ENCODE measurements at places on chromosomes 13 and 19.

GRCh38 chr13:40996426-40997092 lies 22.6 kb downstream of the ELF1 start:
- no peak for DNase-seq

GRCh38 chr19:33394723-33395560 lies 21.4 kb downstream of the CEBPG start:
- no peak for DNase-seq

GRCh38 chr19:4172861-4173473 lies 9.4 kb downstream of the SIRT6 start:
- no peak for DNase-seq

DNA sequence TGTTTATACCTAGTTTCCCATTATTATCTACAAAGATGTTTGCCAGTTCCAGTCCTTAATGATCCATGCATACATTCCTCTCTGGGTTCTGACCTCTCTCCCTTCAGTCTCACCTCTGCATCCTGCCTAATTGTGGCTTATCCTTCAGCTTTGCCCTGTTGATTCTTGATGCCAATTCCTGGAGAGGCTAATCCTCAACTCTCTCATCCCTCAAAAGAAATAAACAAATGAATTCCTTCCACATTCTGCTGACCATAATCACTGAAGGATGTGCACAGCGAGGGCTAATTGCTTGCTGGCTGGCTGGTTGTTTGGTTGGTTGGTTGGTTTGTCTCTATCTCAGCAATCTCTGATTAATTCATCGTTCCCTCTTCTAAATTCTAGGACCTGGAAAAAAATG lies 113.8 kb downstream of the IRS2 start:
- no peak for DNase-seq

DNA sequence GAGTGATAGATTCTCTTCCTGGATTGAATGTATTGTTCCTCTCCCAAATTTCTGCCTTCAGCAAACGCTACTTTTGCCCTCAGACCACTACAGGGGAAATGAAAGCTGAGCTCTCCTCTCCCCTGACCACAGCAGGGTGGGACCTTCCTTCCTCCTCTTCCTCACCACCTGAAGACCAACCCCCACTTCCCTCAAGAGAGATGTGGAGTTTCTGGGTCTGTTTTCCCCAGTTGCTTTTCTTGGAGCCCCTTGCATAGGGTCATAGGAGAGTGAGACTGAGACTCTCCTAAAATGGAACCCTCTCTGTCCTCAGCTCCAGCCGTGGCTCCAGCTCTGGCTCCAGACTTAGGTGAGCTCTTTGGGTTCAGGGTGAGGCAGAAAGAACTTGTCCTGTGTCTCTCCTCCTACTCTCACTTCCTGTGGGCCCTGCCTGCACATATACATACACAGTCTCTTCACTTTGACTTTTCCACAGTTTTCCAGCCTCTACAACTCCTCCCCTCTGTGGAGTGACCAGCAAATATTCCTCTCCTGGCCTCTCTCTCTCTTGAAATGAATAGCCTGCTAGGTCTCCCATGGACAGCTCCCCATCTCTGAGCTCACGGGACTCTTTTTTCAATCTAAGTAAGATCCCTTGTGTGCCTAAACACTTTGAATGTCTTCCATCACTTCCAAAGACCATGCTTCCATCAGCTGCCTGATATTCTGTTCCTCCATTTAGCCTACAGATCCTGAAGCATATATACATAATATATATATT lies 19.2 kb upstream of the ZNF175 start:
- DNase-seq: no peak

DNA sequence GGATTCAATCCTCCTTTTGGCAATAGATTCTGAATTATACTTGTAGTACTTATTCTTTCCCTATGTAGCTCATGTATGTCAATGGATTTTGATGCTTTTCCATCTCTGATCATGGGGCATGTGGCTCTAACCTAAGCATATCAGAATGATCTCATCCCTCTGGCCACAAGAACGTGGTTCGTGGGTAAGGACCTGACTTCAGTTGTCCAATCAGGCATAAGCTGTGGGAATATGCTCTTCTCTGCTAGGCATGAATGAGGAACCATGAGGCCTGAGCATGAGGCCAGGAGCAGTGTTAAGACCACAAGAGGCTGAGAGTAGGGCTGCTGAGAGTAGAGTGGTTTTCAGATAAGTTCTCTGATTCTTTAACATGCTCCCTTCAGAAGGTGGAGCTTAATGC lies 292.4 kb upstream of the TSHZ3 start:
- no peak for DNase-seq

GRCh38 chr19:35000647-35001501 lies 751 bp downstream of the GRAMD1A start:
- DNase-seq: peak; percentile 34

DNA sequence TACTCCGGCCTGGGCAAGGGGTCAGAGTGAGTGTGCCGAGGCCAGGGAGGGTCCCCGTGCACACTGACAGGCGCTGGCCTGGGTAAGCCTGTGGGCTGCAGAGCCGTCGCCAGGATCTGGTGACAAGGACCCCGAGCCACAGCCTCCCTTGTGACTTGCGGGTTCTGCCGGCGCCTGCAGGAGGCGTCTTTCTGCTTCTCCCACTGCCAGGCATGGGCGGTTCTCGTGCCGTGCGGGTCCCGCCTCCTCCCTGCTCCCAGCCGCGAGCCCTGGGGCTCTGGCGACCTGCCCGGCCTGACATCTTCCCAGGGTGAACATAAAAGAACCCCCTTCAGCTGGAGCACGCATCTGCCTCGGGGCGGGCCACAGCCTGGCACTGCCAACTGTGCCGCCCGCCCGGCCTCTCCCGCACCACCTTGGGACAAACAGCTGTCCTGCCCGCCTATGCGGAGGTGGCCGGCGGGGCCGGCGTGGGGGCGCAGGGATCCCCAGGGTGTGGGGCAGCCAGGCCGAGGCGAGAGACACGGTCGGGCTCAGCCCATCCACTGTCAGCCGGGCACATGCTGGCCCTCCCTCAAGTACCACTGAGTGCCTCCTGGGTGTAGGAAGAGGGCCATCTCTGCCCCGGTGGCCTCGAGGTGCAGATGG lies 1.5 kb upstream of the HCN2 start:
- DNase-seq: peak; percentile 96

GRCh38 chr19:31423896-31424295 lies 74.7 kb upstream of the TSHZ3 start:
- DNase-seq: no peak

DNA sequence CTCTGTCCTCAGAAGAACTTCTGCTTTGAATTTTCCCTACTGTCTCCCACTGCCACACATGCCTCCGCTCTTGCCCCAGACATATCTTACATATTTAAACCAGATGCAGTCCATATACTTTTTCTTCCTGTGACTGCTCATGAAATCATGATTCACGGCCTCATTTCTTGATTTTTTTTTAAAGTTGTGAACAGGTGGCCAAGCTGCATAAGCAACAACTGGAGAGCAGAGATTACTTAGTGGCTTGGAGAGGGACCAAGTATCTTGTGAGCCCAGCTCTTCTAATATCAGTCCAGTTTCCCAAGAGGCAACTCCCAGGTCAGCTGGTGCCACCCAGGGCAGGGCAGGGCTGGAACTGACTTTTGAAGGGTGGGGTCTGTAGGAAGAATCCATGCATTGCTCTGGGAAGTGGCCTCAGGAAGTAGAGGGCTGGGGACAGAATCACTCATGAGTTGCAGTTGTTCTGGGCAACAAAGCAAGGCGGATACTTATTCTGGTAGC lies 152.4 kb downstream of the LMO7 start:
- no peak for DNase-seq

- DNase-seq: no peak
These were observed 7.6 kb downstream of the CAPN12 start for GRCh38 chr19:38736413-38737280.

- DNase-seq: no peak
These were observed 26.0 kb upstream of the NPAS1 start for GRCh38 chr19:46993622-46994021.

DNA sequence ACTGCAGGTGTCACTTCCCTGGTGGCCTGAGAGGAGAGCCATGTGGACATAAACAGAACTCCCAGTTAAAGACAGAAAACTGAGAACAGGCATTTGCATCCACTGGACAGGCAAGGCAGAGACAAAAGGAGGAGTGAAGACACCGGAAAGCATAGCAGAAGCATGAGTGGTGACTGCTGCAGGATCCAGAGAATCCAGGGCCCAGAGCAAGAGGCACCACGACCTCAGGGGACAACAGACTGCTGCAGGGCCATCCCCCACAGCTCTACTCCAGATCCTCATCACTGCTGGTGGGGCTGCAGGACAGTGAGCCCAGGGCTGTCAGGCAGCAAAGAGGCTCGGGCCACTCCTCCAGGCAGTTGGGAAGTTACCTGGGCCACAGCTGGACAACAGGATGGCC lies 14.5 kb upstream of the ISYNA1 start:
- no peak for DNase-seq

DNA sequence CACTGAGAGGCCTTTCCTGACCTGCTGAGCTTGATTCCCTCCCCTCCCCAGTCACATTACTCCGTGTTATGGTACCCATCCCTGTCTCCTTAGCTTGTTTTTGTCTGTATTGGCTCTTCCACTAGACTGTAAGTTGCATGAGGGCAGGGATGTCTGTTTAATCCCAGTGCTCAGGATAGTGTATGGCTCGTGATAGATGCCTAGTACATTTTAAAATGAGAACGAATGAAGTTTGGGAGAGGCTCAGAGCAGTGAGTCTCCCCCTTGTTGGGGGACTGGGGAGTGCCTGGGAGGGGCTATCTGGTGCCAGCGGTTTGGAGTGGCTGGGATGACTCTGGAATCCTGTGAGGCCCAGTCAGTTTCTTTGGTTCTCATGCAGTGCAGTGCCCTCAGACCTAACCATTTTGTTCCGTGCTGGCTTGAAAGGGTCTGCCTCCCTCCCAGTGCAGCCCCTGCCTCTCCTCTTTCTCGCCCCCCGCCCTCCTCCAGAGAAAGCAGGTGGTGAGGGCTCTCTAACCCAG lies 35.5 kb downstream of the ACTN4 start:
- DNase-seq: no peak

DNA sequence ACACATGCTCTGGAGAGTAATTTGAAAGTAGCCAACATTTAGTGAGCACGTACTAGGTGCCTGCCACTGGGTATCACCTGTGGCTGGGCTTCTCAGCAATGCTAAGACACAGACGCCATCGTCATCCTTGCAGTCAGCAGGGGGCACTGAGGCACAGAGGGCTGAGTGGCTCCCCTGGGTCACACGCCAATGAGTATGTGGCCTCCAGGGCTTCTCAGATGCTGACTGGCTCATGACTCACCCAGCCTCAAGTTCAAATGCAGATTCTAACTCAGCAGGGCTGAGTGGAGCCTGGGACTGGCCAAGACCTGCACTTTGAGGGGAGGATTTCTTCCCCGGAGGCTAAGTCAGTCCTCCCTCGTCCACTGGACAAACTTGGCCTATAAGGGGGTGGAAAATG lies 115.1 kb upstream of the CACNA1A start:
- no peak for DNase-seq

GRCh38 chr13:43390619-43391018 lies 367.2 kb downstream of the DNAJC15 start:
- DNase-seq: no peak

DNA sequence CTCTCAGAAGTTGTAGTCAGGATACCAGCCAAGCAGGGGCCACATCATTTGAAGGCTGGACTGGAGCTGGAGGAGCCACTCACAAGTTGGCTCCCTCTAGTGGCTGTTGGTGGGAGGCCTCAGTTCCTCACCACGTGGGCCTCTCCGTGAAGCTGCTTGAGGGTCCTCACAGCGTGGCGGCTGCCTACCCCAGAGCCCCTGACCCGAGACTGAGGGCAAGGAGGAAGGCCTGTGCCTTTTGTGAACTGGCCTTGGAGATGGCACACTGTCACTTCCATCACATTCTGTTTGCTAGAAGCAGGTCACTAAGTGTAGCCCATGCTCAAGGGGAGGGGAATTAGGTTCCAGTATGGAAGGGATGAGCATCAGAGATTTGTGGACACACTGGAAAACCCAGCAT lies 14.6 kb downstream of the GNA11 start:
- peak; percentile 54 for DNase-seq

DNA sequence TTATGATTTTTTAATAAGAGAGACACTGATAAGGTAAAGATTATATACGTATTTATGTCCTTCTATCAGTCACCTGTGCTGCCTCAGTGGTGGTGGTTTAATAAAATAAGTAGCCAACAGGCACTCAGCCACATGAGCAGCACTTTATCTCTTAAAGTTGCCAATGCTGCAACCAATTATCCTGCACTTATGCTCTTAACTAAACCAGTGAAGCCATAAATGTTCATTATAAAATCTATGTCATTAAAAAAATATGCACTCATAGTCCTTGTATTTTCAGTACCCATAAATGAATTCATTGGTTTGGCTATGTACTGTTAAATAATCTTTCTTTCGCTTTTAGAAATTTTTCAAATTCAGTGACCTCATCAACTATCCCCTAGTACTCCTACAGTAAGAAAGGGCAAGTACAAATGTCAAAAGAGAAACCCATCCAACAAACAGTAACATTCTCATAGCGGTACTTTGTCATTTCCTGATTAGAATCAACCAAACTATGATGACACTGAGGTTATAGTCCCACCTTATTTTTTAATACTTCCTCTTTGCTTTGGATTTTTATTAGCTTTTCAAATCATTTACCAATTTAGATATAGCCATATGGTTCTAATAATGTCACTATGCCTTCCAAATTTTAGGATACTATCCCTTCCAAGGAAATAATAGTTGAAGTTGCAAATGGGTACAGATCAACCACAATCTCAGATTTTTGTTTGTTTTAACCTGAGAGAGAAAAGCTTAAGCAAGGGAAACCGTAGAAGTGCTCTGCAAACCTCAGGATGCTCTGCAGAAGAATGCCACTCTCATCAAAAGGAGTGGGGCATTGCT lies 190.9 kb downstream of the KLF12 start:
- peak; percentile 18 for DNase-seq

- DNase-seq: peak; percentile 8
These were observed 79.2 kb downstream of the SIPA1L3 start for GRCh38 chr19:37986048-37986750.

GRCh38 chr19:17210296-17210695 lies 4.9 kb upstream of the USE1 start:
- no peak for DNase-seq

DNA sequence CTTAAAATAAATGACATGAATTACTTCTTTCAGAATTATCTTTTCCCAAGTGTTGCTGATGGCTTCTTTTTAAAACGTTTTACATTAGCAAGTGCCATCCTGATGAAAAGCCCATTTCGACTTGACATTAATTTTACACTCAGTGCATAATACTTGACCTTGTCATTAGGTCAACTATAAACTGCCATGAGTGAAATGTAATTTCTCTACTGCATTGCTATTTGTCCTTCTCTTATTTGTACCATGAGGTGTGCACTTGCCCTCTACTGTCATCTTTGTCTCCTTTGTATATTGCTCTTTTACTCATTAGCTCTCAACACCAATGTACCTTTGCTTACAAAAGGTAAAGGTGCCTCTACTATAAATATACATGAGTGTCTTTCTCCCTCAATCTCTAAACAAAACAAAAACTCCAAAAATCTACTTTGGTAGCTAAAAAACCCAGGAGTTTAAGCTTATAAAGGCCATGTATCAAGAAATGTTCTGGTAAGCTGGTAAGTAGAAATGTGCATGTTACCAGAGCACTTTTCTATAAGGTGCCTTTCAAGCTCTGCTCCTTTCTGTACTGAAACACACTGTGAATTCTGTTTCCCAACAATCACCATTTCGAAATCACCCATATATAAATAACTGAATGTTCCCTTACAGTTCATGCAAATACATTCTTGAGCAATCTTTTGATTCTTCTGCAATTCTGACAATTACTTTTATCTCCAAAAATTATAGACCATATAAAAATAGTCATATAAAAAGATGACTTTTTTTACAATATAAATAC lies 351.4 kb downstream of the SLITRK5 start:
- no peak for DNase-seq

GRCh38 chr19:46533078-46533620 lies 37.5 kb upstream of the PNMA8B start:
- DNase-seq: no peak

Measured in NCI-H1092 treated with DMSO at 0.1 percent for 48 hours (cell line).